ENCODE measurements at places on chromosomes 3 and 15. TPM values are rescaled to one million over a fixed set of nuclear protein-coding genes. Genes with fewer than 3 reads are reported as not detected.
A peak's percentile ranks its signal among the peaks of the same experiment; 100 is the strongest.

ACVR2B gene
- total RNA-seq: 17.6 TPM

GRCh38 chr3:16739541-16740105, 134.4 kb upstream of the DAZL start:
- no peaks in the 10 kb centered on the region for H3K36me3 ChIP-seq
- H3K27ac ChIP-seq: no peak overlapping the region
- no peaks in the 10 kb centered on the region for H3K4me1 ChIP-seq
- H3K27me3 ChIP-seq: no peaks in the 10 kb centered on the region
- H3K4me3 ChIP-seq: no peak overlapping the region
- DNase-seq: no peak

GRCh38 chr3:119637679-119638477, 22.5 kb downstream of the POPDC2 start:
- no peaks in the 10 kb centered on the region for H3K27me3 ChIP-seq

CALML4 gene
- total RNA-seq: 11.3 TPM

GRCh38 chr15:27486051-27486450, 515.1 kb downstream of the GABRG3 start:
- H3K4me1 ChIP-seq: no peaks in the 10 kb centered on the region
- H3K4me3 ChIP-seq: no peak overlapping the region
- no peaks in the 10 kb centered on the region for H3K36me3 ChIP-seq
- H3K27ac ChIP-seq: no peak overlapping the region

- no peak overlapping the region for H3K27ac ChIP-seq
- H3K36me3 ChIP-seq: no peaks in the 10 kb centered on the region
- DNase-seq: peak; percentile 73
- no peaks in the 10 kb centered on the region for H3K27me3 ChIP-seq
These were observed 245.6 kb upstream of the TRIM42 start for GRCh38 chr3:140432229-140432669.

DNA sequence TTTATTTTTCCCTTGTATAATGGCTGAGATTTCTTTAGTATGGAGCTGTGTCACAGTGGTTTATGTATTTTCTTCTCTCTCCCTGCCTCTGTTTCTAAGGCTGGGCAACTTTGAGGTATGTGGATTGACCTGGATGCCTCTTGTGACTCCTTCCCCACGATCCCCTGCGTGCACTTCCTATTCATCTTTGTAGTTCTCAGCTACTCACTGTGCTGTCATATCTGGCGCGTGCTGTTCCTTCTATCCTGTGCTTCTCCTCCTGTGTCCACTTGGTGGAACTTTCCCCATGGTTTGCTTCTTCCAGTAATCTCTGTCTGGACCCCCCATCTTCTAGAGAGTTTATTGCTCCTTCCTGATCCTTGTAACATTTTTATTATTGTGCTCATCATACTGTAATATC, 97.3 kb downstream of the AKAP13 start:
- no peak overlapping the region for H3K27ac ChIP-seq
- no peaks in the 10 kb centered on the region for H3K27me3 ChIP-seq
- H3K4me3 ChIP-seq: no peak overlapping the region

LPP gene
- 24.3 TPM for total RNA-seq

AEN gene
- total RNA-seq: 5.9 TPM

DNA sequence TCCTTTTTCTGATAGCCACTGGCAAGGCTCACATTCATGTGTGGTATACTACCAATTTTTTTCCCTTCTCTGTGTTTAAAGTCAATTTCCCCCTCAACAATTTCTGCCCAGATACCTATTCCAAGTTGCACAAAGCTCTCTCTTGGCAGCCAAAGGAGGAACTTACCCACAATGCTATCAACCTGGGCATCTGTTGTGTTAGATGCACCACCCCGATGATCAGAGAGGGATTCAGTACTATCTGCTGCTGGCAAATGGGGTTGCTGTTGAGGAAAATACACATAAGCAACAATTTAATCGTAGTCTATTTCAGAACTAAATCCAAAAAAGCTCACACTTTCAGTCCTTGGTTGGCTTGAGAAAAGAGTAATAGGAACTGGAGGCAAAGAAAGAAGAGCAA, 46.1 kb downstream of the AAGAB start:
- no peak for DNase-seq
- no peak overlapping the region for H3K4me3 ChIP-seq
- H3K36me3 ChIP-seq: peaks cover 5% of the 10 kb centered on the region

IL12A gene
- total RNA-seq: 0.71 TPM

DNA sequence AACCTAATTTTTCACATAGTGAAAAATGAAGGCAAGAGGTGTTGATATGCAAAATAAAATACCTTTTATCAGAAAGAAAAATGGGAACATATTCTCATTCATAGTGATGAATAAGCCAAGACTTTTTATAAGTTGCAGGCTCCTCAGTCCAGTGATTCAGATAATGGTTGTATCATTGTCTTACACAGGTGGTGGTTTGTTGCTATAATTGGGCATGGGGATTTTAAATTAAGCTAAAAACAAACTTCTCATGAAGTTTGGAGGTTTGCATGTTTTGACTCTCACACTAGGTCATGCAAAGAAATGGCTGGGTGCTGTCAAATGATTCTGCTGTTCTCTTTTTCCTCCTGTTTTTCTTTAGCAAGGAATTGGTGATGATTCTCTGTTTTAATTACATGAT, 60.8 kb upstream of the SKIL start:
- DNase-seq: no peak
- no peak overlapping the region for H3K4me3 ChIP-seq
- no peaks in the 10 kb centered on the region for H3K4me1 ChIP-seq
- H3K27me3 ChIP-seq: no peaks in the 10 kb centered on the region

DNA sequence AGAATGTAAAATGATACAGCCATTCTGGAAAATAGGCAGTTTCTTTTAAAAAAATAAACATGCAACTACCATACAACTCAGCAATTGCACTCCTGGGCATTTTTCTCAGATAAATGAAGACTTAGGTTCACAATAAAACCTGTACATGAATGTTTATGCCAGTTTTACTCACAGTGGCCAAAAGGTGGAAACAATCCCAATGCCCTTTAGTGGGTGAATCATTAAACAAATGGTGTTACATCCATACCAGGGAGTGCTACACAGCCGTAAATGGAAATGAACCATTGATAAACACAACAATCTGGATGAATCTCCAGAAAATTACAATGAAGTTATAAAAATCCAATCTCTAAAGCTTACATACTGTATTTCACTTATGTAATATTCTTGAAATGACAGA, 140.3 kb downstream of the ADAMTSL3 start:
- H3K27me3 ChIP-seq: no peaks in the 10 kb centered on the region
- H3K4me3 ChIP-seq: no peak overlapping the region
- no peak overlapping the region for H3K27ac ChIP-seq
- no peak for DNase-seq
- H3K36me3 ChIP-seq: no peaks in the 10 kb centered on the region
- H3K4me1 ChIP-seq: no peaks in the 10 kb centered on the region

ZCWPW2 gene
- total RNA-seq: 1.3 TPM

ITIH4 gene
- 17.7 TPM for total RNA-seq

CDC25A gene
- 3.8 TPM for total RNA-seq

SPATA12 gene
- 0.04 TPM for total RNA-seq

- H3K4me3 ChIP-seq: no peak overlapping the region
- peaks cover 3% of the 10 kb centered on the region for H3K27me3 ChIP-seq
- peak overlapping the region; percentile 56 for H3K27ac ChIP-seq
- DNase-seq: no peak
These were observed 26.3 kb downstream of the BMF start for GRCh38 chr15:40082195-40082883.

GRCh38 chr3:142910280-142910679, 21.4 kb upstream of the PCOLCE2 start:
- no peak overlapping the region for H3K27ac ChIP-seq
- H3K4me1 ChIP-seq: no peaks in the 10 kb centered on the region
- H3K4me3 ChIP-seq: no peak overlapping the region
- DNase-seq: no peak
- no peaks in the 10 kb centered on the region for H3K36me3 ChIP-seq

GRCh38 chr15:42140383-42141070, 15.9 kb downstream of the PLA2G4F start:
- H3K4me1 ChIP-seq: no peaks in the 10 kb centered on the region
- H3K36me3 ChIP-seq: no peaks in the 10 kb centered on the region
- no peak overlapping the region for H3K4me3 ChIP-seq

DNA sequence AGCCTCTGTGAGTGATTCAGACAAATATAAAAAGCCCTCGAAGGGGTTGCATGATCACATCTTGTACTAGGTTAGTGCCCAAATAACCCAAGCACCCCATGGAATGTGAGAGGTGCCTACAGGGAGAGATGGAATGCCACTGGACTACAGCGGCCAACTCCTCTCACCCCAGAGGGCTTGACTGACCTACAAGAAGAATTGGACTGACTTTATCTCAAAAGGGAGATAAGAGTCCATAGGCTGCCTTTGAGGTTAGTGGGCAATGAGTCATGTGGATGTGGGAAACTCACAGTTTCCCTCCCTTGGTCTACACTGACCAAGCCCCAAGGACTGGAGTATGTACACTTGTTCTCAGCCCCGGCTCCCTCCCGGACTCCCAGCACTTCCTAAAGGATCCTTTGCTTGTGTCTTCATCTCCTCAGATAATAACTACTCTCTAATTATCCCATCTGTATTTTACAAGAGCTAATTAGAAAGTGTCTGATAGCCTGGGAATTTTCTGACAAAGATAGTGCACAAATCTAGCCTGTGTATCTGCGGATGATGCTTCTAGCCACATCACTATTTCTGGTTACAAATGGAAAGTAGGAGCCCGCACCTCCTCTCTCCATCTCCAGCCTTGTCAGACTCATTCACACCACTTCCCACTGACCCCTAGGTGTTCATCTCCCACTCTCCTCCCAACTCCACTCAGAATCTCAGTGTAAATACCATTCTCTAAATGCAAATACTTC, 547.8 kb upstream of the TBL1XR1 start:
- H3K4me3 ChIP-seq: no peak overlapping the region
- no peak overlapping the region for H3K27ac ChIP-seq
- DNase-seq: no peak
- H3K27me3 ChIP-seq: no peaks in the 10 kb centered on the region

DNA sequence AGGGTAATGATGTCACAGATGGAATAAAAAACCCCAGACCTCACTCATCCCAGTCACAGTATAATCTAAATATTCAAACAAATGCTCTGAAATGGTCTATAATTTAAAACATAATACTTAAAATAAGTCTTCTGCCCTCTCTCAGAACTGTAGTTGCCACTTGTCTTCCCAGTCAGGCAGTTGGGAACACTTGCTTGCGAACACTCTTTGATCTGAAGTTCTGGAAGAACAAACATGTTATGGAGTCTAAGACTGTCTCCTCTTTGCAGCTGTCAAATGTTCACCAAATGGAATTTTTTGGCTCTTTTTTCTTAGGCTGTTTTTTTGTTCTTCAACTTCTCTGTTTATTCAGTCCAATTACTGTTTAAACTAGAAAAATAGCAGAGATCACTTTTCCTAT, 711.1 kb upstream of the GOLIM4 start:
- no peak overlapping the region for H3K4me3 ChIP-seq
- no peaks in the 10 kb centered on the region for H3K4me1 ChIP-seq
- DNase-seq: no peak

DNA sequence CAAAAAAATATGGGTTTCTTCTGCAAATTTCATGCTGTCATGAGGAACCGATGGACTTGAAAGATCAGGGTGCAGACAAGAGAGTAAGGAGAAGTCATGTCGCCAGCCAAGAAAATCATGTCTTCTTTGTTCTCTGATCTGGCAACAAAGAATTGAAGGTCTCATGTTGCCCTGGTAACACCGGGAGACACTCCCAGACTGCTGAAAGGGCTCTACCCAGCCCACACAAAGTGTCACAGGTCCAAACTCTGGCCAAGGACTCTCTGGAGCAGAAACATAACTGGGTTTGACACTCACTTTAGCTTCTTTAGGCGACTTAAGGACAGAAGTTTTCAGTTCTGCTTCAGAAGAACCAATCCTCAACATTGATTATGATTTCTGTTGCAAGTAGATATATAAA, 42.9 kb downstream of the SIDT1 start:
- DNase-seq: peak; percentile 2
- no peak overlapping the region for H3K4me3 ChIP-seq
- H3K27ac ChIP-seq: no peak overlapping the region
- H3K36me3 ChIP-seq: no peaks in the 10 kb centered on the region

GRCh38 chr3:14152233-14152962, 26.0 kb downstream of the XPC start:
- no peaks in the 10 kb centered on the region for H3K4me1 ChIP-seq
- H3K27me3 ChIP-seq: no peaks in the 10 kb centered on the region

TGM4 gene
- total RNA-seq: not detected

GRCh38 chr15:94778840-94779239, 547.5 kb downstream of the MCTP2 start:
- no peak overlapping the region for H3K27ac ChIP-seq
- H3K36me3 ChIP-seq: no peaks in the 10 kb centered on the region
- no peak for DNase-seq
- no peak overlapping the region for H3K4me3 ChIP-seq

Data from muscle of leg (tissue), 16 donors.